ENCODE measurements at places on chromosomes 16 and 17.
A peak's percentile ranks its signal among the peaks of the same experiment; 100 is the strongest.

- H3K36me3 ChIP-seq, result peaks cover 8% of the 10 kb centered on the region
- H3K4me1 ChIP-seq, result peaks cover 5% of the 10 kb centered on the region
- no peaks in the 10 kb centered on the region for H3K27me3 ChIP-seq
- DNase-seq, result no peak
- no peak overlapping the region for H3K4me3 ChIP-seq
Measured at GRCh38 chr17:1460233-1460632, 4.2 kb upstream of the CRK start.

GRCh38 chr17:78342449-78343186 lies 17.3 kb downstream of the SOCS3 start:
- peak overlapping the region; percentile 23 for H3K27ac ChIP-seq
- no peak overlapping the region for H3K4me3 ChIP-seq
- peaks cover 28% of the 10 kb centered on the region for H3K27me3 ChIP-seq
- H3K4me1 ChIP-seq, result peaks cover 23% of the 10 kb centered on the region
- H3K36me3 ChIP-seq, result no peaks in the 10 kb centered on the region

DNA sequence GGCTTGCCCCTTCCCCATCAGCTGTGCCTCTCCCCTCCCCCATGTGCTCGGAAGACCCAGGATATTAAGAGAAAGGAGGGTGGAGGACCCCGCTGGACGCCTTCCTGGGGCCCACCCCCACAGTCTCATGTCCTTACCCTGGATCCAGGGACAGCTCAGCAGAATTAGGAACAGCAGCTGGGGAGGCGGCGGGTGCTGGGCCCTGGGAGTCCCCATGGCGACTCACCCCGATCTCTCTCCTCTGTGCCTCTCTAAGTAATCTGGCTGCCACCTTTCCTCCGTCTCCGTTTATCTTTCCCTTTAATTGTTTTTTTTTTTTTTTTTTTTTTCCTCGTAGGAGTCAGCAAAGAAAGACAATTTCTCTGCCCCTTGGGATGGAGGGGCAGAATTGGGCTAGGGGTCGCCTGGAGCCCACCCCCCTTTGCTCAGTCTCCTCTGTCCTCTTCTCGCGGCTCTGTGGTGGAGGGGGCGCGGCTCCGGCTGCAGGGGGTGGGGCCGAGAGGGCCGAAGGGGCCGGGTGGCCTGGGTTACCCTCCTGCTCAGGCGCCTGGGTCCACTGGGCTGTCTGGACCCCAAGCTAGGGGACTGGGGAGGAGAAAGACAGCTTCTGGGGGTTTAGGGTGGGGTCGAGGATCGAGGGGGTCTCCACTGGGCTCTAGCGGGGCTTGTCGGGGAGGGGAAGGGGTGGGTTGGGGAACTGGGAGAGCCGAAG lies 390 bp downstream of the SEZ6L2 start:
- peak overlapping the region; percentile 72 for H3K27ac ChIP-seq
- H3K4me3 ChIP-seq, result peak overlapping the region; percentile 48
- H3K36me3 ChIP-seq, result no peaks in the 10 kb centered on the region
- peaks cover 34% of the 10 kb centered on the region for H3K4me1 ChIP-seq

- DNase-seq, result no peak
- H3K36me3 ChIP-seq, result no peaks in the 10 kb centered on the region
- H3K27me3 ChIP-seq, result no peaks in the 10 kb centered on the region
- no peaks in the 10 kb centered on the region for H3K4me1 ChIP-seq
Measured at GRCh38 chr17:64984851-64985521, 65.7 kb upstream of the LRRC37A3 start.

DNA sequence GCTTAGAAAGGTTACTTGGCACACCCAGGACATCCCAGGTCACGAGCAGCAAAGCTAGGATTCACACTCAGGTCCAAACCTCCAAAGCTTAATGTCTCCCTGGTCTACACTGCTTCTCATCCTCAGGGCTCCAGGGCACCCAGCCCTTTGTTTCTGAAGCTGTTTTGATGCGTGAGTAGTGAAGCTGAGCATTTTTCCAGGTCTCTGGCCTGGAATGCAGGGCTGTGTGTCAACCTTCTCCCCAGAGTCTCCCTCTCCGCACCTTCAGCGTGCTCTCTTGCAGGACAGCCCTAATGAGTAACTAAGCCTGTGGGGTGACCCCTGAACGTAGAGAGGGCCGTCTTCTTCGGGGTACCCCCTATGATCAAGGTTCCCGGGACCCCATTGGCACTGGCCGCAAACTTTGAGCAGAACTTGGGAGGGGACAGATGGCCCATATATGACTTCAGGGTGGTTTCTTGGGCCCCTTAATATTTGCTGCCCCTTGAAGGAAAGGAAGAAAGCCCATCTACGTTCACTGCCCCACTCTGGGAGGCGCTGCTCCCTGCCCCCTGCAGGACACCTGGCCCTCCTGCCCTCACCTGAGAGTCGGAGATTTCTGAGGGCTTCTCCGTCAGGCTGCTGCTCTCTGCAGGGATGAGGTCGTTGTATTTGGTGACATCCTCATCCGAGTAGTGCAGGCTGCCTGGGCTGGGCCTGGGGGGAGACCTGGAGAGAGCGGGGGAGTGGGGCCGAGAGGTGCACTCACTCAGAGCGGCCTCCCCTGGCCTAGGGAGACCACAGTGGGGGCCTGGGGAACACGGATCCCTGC lies 36.4 kb upstream of the CDC42EP4 start:
- H3K4me3 ChIP-seq, result no peak overlapping the region
- no peaks in the 10 kb centered on the region for H3K36me3 ChIP-seq
- H3K27ac ChIP-seq, result peak overlapping the region; percentile 47
- peaks cover 2% of the 10 kb centered on the region for H3K27me3 ChIP-seq
- no peak for DNase-seq

- peak overlapping the region; percentile 73 for H3K4me3 ChIP-seq
- peaks cover 4% of the 10 kb centered on the region for H3K36me3 ChIP-seq
- H3K4me1 ChIP-seq, result peaks cover 7% of the 10 kb centered on the region
- peaks cover 11% of the 10 kb centered on the region for H3K27me3 ChIP-seq
- no peak for DNase-seq
- peak overlapping the region; percentile 47 for H3K27ac ChIP-seq
Measured at GRCh38 chr17:19978209-19978802, 678 bp upstream of the AKAP10 start.

GRCh38 chr16:90027611-90028010 lies 8.4 kb upstream of the DBNDD1 start:
- H3K4me1 ChIP-seq, result peaks cover 5% of the 10 kb centered on the region
- H3K27me3 ChIP-seq, result no peaks in the 10 kb centered on the region
- H3K4me3 ChIP-seq, result no peak overlapping the region
- peaks cover 28% of the 10 kb centered on the region for H3K36me3 ChIP-seq
